NCI-H1092 treated with DMSO at 0.1 percent for 48 hours (cell line): ENCODE measurements at places on chromosomes 7 and 10.

GRCh38 chr10:132689721-132690360 is 96.1 kb downstream of the NKX6-2 start:
- DNase-seq: no peak

- no peak for DNase-seq
Observed at GRCh38 chr7:88165697-88166096, 54.1 kb downstream of the SRI start.

- no peak for DNase-seq
Observed at GRCh38 chr7:158976468-158976848, 120.1 kb downstream of the DYNC2I1 start.

- peak; percentile 82 for DNase-seq
Observed at GRCh38 chr7:155738652-155739537, 73.4 kb downstream of the SHH start.

DNA sequence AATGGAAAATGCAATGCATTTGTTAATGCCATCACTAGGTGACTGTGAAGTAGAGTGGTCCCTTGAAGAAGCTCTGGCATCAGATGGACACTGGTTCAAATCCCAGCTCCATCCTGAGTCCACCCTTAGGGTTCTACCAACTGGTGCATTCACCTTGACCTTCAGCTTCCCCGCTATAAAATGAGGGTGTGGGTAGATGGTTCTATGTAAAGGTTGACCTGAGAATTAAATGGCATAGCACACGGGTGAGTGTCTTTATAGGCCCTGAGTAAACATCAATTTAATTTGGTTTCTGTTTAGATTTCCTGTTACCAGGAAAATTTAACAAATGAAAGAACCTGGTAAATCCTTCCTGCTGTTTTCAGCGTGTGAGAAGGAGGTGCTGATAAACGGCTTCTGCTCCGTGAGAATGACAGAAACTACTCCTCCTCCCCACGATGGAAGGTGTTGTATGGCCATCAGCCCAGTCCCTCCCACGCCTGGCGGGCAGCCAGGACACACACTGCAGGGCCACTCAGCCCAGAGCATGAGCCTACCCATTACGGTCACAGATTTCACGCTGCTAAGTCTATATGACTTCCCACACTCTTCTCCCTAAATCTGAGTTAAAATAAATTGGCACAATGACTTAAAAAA is 210.1 kb downstream of the TNS3 start:
- peak; percentile 94 for DNase-seq

GRCh38 chr7:143487061-143487460 is 9.4 kb downstream of the TAS2R41 start:
- DNase-seq: no peak

GRCh38 chr7:156703773-156704482 is 63.4 kb downstream of the RNF32 start:
- no peak for DNase-seq

- peak; percentile 96 for DNase-seq
Observed at GRCh38 chr7:132386201-132386681, 190.0 kb downstream of the PLXNA4 start.

GRCh38 chr10:117502421-117503243 is 39.9 kb upstream of the EMX2 start:
- no peak for DNase-seq

GRCh38 chr10:20785174-20785573 is 111.9 kb downstream of the NEBL start:
- DNase-seq: no peak

GRCh38 chr10:50550291-50550839 is 73.4 kb downstream of the SGMS1 start:
- DNase-seq: no peak

DNA sequence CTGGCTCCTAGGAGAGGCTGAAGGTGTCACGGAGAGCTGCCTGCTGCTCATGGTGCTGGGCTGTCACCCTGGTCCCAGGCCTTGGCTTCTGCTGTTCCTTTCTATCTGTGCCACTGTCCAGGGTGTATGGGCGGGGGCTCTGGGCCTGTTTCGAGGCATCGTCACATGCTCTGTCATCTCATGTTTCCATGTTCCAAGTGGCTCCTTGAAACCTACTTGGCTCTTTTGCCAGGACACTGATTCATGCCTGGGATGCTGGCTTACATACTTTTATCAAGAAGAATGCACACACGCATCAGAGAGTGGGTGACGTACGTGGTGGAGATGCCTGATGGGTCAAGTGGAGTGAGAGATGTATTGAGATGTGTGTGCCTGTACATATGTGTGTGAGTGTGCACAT is 50.9 kb downstream of the ADCY1 start:
- no peak for DNase-seq

GRCh38 chr10:71831646-71832552 is 19.2 kb downstream of the PSAP start:
- no peak for DNase-seq

DNA sequence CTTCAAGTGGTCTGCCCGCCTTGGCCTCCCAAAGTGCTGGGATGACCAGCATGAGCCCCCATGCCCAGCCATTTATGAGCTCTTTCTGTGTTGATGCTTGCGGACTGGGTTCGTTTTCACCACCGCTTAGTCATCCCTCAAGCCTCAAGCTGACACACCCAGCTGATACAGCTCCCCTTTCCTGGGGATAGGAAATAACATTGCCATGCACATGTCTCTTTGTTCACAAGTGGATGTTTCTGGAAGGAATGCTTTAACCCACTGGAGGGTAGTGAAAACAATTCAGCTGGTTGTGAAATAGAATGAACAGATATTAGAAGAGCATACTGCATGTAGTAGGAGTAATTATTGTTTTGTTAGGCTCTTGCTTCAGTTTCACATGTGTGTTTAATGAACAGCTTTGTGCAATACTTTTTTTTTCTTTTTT is 8.5 kb upstream of the METTL27 start:
- no peak for DNase-seq

GRCh38 chr7:75033826-75034225 is 39.8 kb downstream of the RCC1L start:
- no peak for DNase-seq

GRCh38 chr7:112596260-112596659 is 115.5 kb downstream of the LSMEM1 start:
- no peak for DNase-seq

DNA sequence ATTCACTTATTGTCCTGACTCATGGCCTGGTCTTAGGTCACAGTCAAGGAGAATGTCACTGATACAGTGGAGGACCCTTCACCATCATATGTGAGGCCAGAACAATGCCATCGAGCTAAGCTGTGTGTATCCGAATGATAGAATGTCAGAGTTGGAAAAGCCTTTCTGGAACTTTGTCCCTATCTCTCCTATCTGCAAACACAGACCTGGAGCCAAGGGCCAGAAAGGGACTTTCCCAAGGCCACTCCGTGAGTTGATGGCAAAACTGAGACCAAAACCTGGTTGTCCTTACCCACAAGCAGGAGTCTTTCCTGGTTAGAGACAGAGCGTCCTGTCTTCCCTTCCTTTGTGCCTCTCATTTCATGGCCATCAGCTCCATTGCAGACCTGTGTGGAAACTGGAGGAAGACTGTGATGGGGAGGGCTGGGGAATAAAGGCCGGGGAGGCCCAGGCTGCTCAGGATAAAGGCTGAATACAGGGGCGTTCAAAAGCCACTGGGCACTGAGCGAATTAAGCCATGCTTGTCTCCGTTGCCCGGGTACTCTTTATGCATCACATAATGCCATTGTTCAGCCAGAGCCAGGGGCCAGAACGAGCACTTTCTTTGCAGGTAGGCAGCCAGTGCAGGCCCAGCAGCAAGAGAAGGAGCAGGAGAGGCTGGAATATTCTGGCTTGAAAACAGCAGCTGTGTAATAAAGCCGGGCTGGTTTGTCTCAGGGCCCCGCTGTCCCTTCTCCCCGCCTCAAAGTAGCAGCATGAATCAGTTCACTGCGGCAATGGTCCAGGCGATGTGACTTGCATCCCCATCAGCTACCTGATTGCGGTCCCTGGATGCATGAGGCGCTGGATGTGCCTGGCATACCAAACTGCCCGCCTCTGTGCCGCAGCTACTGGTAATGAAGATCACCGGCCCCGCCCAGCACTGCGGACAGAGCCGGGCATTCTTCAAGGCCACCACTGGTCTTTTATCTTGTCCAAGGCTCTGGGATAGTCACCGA is 143.0 kb downstream of the RPS24 start:
- no peak for DNase-seq

GRCh38 chr7:32072397-32072796 is 2.2 kb upstream of the PDE1C start:
- DNase-seq: no peak

DNA sequence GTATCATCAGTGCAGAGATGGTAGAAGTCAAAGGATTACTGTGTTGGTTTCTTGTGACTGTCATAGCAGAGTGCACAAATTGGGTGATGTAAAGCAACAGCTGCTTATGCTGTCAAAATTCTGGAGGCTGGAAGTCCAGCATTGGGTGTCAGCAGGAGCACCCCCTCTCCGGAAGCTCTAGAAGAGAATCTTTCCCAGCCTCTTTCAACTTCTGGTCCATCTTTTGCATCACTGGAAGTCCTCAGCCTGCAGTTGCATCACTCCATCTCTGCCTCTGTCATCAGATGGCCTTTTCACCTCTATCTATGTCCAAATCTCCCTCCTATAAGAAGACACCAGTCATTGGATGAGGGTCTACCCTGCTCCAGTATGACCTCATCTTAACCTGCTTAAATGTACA is 35.8 kb upstream of the GALNTL5 start:
- DNase-seq: no peak

DNA sequence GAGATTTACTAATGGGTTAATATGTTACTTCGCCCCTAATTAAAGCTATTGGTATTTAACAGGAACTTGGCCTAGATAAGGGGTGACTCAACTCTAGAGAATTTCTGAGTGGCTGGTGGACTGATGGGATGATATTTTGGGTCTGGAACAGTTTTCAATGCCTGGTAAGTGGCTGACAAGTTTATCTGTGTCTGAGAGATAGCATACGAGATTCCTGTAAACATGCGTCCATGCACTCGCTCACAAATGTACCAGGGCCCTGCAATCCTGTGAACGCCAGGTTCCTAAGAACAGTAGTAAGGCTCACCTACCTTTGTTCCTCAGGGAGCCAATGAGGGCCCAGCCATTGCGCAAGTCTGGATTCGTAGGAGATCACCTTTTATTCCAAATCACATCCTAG is 683.8 kb upstream of the ANKRD30A start:
- DNase-seq: no peak

GRCh38 chr10:7551289-7551688 is 115.5 kb downstream of the ITIH5 start:
- DNase-seq: no peak

- no peak for DNase-seq
Observed at GRCh38 chr7:131607291-131608115, 51.1 kb upstream of the PODXL start.

DNA sequence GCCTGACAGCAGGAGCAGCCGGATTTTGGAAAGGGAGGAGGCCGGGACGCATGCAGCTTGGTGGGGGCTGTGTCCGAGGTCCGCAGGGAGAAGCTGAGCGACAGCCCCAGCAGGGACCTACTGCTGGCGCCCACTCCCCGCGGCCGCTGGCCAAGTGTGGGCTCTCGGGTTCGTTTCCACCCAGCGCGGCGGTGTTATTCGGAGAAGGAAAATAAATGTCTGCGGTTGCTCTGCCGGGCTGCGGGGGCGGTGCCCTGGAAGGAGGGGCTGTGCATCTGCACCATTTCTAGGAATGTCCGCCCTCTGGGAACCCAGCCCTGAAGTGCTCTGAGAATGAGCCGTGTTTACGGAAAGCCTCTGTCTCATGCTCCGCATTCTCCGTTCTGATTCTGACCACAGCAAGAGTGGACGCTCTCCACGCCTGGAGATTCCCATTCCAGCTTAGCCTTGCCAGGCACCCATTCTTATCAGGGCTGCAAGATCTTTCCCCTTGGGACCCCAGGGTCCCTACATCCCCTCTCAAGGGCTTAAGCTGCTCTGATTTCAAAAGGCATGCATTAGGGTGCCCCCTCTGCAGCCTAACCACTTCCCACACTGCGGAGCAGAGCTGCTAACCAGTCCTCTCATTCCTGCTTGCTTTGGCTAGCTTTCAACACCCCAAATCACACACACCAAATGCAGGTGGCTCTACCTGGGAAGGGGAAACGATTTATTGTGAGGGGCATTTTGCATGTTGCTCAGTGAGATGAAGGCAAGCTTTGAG is 256.6 kb upstream of the GLI3 start:
- no peak for DNase-seq

DNA sequence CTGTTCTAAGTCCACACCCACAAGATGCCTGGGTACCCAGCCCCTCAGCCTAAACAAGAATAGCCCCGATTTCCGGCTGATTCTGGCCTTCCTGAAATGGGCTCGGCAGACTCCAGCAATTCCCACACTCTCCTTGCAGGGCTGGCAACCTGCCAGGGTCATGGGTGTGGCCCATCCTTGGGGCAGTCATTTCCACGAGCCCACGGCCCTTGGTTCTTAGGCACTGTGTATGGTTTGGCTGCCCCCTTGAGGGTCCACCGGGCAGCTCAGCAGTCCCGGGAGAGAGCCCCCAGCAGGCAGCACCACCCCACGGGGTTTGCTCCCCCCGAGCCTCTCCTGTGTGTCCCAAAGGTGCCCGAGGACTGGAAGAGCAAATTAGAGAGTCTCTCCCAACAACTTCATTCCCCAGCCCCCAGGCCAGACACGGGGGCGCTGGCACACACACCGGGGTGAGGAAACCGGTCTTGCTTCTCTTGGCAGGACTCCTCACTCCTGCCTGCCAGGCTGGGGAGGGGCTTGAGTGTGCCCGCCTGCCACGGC is 142.2 kb downstream of the EMX2 start:
- DNase-seq: no peak

GRCh38 chr10:59079386-59080226 is 96.8 kb upstream of the PHYHIPL start:
- no peak for DNase-seq

DNA sequence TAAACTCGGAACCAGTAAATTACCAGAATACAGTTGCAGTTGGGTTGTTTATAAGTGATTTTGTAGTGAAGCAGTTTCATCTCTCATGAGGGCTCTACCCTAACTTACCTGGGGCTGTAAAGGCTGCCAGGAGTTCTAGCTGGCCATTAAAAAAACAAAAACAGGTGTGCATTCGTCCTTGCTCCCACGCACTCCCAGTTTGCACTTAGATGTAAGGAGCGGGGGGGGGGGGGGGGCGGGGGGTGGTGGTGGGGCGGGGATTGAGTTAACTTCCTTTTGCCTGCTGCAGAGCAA is 2.3 kb upstream of the PFKFB3 start:
- no peak for DNase-seq

GRCh38 chr10:88920986-88921593 is 31.5 kb downstream of the ACTA2 start:
- no peak for DNase-seq

GRCh38 chr10:109287858-109288257 is 635.5 kb downstream of the XPNPEP1 start:
- DNase-seq: no peak

DNA sequence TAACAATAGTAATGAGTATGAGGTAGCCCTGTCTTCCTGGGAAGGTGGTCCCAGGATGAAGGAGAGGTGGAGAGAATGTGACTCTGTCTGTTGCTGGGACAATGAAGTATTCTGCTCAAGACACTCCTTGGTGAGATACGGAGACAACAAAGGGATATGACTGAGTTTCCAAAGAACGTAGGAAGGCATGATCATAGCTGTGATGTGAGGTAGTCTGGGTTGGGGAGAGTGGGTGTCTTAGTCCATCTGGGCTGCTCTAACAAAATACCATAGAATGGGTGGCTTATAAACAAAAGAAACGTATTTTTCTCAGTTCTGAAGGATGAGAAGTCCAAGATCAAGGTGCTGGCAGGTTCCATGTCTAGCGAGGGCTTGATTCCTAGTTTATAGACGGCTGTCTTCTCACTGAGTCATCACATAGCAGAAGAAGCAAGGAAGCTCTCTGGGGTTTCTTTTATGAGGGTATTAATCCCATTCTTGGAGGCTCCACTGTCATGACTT is 84.9 kb upstream of the RHOBTB1 start:
- DNase-seq: no peak
